ENCODE measurements at places on chromosomes 1 and 21.

DNA sequence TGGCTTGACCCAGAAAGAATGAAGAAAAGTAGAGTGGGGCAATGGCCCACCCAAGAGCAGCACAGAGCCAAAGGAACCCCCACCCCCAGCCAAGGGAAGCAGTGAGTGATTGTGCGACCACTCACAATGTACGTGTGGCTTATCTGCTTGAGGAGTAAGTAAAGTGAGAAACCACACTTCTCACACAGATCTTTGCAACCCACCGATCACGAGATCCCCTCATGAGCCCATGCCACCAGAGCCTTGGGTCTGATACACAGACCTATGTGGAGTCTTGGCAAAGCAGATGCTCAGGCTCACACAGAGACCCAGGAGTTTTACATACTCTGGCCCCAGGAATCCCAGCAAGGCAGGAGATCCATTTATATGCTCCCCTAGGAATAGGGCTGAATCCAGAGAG, 14.0 kb upstream of the SLC9C2 start:
- DNase-seq, result no peak

DNA sequence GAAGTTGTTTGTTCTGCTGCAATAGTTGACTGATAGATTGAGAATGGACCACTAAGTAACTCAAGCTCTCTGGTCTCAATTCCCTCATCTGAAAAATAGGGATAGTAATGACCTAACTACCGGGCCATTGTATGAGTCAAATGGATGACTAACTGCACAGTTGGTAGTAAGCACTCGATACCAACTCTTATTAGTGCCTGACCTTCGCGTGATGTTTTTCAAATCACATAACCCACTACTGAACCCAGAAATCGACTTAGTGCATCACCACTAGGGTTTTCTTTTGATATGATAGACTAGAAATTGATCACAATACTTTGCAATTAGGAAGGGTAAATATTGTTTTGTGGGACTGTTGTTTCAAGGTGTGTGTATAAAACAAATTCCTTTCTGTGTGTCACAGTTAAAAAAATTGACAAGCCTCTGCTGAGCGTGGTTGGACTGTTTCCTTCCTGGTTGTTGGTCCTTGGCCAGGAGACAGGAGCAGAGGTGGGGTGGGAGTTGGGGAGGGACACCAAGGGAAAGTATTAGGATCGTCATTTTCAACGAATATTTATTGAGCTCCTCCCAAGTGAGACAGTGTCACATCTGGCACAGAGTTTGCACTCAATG, 54.0 kb upstream of the LRP8 start:
- no peak for DNase-seq

GRCh38 chr1:147201276-147201675, 23.9 kb downstream of the FMO5 start:
- no peak for DNase-seq

GRCh38 chr1:76300556-76300955, 226.0 kb downstream of the ST6GALNAC3 start:
- DNase-seq, result no peak

- DNase-seq, result no peak
These were observed 389.1 kb upstream of the ZP4 start for GRCh38 chr1:238279694-238280380.

GRCh38 chr21:35377505-35378090, 328.5 kb upstream of the RUNX1 start:
- no peak for DNase-seq
